ENCODE measurements at places on chromosomes 4 and X.

GRCh38 chr4:186192066-186192612 is 772 bp downstream of the CYP4V2 start:
- DNase-seq: peak; percentile 80

DNA sequence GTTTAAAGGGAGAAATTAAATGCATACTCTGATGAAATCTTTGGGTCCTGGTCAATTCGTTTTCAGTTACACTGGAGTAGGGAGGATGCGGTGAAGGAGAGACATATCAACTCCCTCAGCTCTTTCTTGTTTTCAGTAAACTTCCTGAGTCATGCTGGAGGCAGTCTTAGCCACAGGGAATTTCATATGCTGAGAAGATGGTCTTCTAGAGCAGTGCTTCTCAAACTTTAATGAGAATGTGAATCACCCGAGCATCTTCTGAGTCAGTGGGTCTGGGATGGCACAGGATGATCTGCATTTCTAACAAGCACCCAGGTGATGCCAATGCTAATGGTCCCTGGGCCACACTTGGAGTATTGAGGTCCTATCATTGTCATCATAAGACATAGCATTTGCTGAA is 214.5 kb downstream of the KIT start:
- DNase-seq: no peak

DNA sequence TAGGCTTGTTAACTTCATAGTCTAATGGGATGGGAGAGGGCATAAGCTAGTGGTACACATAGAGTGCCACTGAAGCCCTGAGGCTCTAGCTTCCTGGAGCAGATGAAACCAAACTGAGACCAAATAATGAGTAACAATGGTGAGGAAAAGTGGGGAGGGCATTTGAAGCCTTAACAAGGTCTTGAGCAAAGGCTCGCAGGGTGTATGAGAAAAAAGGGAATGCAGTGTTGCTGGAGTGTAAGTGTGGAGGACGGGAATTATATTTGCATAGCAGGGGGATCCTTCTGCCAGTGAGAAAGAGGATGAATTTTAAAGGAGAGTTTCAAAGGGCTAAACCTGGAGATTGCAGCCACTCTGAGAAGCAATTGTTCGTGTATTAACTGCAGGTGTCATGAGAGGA is 263.1 kb downstream of the ANK2 start:
- no peak for DNase-seq

- peak; percentile 25 for DNase-seq
These were observed 860.0 kb upstream of the POU3F4 start for GRCh38 chrX:82648062-82648461.

GRCh38 chr4:37438564-37439279 is 194.2 kb downstream of the NWD2 start:
- DNase-seq: no peak

DNA sequence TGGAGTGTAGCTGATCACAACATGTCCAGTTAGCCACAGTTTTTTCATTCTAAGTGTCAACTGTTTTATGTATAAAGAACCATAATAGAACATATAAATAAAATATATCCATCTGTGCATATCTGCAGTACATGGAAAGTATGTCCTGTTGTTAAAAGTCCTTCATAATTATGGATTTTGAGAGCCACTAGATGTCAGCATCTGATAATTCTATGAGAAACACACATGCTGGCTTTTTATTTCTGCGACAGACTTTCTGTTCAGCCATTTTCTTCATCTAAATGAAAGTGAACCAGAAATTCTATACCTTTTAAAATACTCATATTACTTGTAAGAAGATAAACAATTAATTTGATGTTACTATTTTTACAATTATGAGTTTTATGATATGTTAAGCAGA is 251.5 kb downstream of the GPM6A start:
- DNase-seq: peak; percentile 64

GRCh38 chr4:155672342-155672741 is 5.7 kb downstream of the GUCY1A1 start:
- no peak for DNase-seq

DNA sequence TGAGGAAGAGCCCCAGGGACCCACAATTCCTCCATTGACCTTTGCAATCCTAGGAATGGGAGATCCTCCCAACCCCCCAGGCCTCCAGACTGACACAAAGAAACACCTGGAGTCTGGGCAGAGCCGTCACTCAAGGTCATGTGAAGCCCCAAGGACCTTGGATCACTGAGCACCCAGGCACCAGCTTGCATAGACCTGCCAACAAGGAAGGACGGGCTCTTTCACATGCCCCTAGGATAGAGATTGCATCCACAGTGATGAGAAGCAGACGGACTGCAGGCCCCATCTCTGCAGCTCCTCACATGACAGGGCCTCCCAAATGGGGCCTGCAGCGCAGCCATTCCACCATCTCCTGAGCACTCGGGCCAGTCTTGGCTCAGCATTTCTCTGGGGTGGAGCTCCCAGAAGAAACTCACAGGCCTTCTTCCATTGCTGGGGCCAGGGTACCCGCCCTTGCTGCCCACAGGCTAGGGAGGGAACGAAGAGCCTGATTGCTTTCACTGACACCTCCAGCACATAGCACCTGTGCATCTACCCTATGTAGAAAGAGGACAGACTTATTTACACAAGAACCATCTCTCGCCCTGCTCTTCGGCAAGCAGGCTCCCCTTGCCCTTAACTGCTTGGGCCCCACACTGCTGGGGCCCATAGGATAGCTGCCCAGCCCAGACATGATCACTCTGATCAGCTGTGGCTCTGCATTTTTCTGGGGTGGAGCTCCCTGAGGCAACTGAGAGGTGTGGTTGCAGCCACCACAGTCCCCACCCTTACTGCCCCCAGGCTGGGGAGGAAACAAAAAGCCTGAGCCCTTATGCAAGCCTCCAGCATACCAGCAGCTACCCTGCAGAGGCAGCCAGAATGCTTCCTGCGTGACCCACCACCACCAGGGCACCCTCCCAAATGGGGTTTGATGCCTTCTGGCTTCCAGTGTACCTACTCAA is 185.7 kb upstream of the ZCCHC13 start:
- no peak for DNase-seq

DNA sequence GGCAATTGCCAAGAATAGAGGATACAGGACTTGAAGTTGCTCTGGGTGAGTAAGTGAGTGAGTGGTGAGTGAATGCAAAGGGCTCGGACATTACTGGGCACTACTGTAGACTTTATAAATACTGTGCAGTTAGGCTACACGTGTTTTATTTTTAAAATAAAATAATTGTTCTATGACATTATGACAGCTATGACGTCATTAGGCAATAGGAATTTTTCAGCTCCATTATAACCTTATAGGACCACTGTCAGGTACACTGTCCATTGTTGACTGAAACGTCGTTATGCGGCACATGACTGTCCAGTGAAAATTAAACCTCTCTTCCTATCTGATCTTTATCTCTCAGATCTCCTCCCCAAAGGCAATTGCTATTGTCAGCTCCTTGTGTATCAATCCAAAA is 5.1 kb upstream of the TASL start:
- no peak for DNase-seq

- DNase-seq: peak; percentile 64
These were observed 30.4 kb downstream of the PGRMC1 start for GRCh38 chrX:119266364-119266995.

DNA sequence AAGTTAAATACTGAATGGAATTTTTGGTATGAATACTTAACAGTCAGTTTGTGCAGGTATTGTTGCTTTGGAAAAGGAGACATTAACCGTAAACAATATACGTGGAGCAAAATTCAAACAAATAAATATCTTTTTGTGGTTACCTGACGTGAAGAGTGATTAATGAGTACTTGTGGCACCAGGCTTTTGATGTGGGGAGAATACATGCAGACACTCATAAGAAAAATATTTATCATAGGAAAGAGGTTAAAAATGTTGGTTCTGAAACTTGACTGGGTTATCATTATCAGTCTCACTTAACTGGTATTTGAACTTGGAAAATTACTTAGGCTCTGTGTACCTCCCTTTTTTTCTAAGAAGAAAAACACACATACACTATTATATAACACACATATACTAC is 136.4 kb upstream of the NDST4 start:
- no peak for DNase-seq

DNA sequence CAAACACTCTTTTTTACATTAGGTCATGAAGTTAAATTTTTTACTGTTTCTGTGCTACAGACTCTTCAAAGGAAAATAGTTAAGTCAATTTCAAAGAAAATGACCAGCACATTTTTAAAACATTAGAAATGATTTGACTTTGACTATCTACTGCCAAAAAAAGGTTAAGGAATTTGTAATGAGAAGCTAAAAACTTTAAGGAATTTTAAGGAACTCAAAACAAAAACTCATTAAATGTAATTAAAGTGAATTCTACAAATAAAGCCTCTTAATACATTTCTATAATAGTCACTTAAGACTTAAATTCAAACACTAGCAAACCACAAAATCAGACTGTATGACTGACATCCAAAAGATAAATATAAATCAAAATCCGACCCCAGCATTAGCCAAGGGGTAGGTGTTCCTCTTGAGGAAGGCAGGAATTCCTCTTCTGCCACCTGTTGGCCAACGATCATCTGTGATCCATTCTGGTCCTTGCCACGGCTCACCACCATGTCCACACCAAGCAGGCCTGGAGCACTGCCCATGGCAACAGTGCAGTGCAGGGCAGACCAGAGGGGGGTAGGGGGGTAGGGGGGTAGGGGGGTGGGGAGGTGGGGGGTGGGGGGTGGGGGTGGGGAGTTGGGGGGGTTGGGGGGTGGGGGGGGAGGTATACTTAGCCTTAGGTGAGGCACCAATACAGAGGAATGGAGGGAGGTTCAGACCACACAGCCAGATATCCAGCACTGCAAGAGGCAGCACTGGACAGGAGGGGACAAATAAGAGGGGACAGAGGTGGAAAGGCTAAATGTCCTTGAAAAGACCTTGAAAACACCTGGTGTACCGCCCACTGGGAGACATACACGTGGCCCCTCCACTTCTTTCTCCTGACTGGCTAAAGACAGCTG is 287.4 kb downstream of the CHIC1 start:
- DNase-seq: no peak

- peak; percentile 65 for DNase-seq
These were observed 395.1 kb downstream of the RAPGEF2 start for GRCh38 chr4:159497936-159498335.

DNA sequence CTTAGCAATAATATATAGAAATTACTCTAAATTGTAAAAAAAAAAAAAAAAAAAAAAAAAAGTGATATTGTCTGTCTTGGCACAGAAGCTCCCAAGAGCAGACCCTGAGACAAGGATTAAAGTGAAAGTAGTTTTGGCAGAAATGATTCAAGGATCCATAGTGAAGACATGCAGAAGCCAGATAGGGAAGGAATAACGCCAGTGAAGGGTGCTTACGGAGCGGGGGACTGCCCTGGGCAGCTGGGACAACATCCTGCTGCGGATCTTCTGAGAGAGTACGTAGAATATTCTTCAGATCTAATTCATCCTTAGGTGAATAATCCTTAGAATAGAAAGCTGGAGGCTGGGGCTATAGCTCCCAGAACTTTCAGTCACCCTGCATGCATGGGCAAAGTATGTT is 39.8 kb downstream of the ARHGAP24 start:
- DNase-seq: no peak
